ENCODE measurements at places on chromosomes 5 and 9.
A peak's percentile ranks its signal among the peaks of the same experiment; 100 is the strongest.

DNA sequence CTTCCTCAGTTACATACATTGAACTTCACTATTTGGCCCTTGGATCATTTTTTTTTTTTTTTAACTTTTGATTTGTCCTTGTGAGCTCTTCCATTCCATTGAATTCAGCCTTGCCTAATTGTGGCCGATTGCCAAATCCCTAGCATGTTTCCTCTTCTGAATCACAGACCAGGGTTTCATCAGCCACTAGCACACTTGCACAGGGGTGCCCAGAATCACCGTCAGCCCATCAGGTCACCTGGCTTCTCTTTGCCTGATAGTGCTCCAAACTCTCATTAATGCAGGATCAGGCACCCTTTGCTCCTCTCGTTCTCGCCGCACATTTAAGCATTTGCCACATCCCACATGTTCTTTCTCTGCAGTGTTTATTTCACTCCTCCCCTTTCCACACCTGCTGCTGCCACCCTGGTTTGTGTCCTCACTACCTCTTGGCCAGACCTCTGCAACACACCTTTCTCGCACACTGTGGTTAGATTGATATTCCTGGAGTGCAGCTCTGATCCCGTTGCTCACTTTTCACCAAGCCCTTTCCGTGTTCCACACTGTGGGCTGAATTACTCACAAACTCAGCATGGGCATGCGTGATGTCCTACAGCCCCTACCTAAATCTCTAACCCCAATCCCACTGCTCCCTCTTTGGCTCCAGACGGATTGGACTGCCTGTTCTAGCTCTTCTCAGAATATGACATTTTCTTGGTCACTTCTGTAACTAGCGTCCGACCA is 9.8 kb downstream of the PIK3R1 start:
- peak; percentile 56 for DNase-seq

DNA sequence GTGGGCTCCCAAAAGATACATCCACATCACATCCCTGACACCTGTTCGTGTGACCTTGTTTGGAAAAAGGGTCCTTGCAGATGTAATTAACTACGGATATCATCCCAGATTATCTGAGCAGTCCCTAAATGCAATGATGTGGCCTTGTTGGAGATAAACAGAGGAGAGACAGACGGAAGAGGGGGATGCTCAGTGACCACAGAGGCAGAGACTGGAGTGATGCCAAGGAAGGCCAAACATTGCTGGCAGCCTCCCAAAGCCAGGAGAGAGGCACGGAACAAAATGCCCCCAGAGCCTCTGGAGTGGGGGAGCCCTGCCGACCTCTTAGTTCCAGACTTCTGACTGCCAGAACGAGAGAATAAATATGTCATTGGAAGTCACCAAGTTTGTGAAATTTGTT is 15.0 kb upstream of the VAV2 start:
- no peak for DNase-seq

DNA sequence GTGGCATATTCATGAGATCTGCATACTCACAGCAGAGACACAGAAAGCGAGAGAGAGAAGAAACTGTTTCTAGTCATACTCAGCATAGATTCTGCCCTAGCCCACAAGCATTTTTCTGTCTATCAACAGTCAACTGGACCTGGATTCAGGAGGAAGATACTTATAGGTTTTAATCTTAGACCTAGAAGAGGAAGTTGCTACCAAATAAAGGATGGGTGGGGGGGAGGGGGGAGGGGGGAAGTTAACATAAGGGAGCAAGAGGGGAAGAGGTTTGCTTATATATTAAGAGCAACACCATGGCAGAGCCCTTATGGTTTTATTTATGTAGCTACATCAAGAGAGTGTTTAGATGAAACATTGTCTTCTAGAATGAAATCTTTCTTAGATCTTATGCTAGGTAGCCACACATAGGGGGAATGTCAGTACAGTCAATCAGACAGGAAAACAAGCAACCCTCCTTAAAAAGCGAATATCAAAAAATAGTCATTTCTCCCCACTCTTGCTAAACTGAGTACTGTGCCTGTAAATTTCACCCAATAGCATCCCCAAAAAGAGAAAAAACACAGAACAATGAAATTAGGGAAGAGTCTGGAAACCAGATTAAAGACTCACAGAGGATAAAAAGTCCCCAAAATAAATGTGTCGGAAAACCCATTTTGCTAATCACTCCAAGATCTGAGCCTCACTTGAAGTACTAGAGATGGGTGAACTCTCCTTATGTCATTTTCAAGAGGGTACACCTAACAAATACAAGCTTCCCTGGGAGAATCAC is 192.7 kb upstream of the NR4A3 start:
- DNase-seq, result no peak

- no peak for DNase-seq
These were observed 68.1 kb upstream of the SPOCK1 start for GRCh38 chr5:137567226-137567625.

DNA sequence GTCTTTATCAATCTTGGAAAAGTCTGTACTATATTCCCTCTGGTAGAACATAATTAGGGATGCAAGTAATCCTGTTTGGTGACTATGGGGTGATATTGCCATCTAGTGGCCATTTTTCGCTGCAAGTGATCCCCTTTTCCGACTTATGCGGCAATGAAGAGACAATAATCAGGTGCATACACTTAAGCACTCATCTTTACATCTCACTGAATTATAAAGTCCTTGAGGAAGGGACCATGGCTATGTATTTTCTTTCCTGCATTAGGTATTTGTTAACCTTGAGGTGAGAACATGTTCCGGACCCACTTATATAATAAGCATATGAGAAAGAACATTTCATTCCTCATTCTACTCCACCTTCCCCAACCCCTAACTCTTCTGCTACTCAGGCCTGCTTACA is 19.6 kb upstream of the LIX1 start:
- DNase-seq, result peak; percentile 16

GRCh38 chr5:63128018-63128417 is 549.4 kb downstream of the LRRC70 start:
- DNase-seq, result no peak

GRCh38 chr5:79699763-79700400 is 10.2 kb downstream of the CMYA5 start:
- DNase-seq, result no peak

DNA sequence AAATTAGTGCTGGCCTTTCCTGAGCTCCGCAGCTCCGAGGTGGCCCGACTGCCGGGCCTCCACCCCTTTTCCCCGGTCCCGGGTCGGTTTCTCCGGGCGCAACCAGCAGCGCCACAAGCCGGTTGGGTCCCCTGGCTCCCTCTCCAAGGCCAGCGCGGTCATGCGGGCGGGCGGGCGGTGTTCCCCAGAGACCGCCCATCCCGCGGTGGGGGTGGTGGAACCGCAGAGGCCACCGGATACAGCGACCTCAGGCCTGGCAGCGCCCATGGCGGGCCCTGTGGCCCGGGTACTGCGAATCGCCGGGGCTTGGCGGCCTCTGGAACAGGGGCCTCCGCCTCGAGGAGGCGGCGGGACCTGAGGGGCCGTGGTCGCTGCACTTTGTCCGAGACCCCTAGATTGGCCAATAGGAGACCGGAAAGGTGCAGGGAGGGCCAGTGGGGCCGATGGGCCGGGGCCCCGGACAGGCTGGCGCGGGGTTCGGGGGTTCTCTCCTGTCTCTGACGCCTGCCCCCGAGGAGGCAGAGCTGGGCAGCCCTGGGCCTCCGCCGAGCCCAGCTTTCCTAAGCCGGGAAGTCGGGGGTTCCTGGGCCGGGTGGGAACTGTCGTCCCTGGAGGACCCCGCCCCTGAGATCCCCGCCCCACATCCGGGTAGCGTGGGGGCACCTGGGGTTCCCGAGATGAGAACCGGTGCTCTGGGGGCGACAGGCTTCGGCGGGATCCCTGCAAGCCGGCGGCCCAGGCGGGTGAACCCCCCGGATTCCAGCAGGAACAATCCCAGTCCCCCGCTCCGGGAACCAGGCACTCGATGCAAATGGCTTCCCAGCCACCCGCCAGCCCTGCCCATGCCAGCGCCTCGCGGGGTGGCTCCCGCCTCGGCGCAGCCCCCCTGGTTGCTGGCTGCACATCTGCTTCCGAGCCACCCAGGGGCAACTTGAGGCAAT is 293.9 kb downstream of the ZSWIM6 start:
- DNase-seq, result no peak
